ENCODE measurements at places on chromosomes 5 and 9.
A peak's percentile ranks its signal among the peaks of the same experiment; 100 is the strongest.

GRCh38 chr5:155827949-155828348, 499.0 kb upstream of the SGCD start:
- no peak for DNase-seq

- DNase-seq: no peak
These were observed 142.8 kb upstream of the PDE4D start for GRCh38 chr5:60036192-60036938.

GRCh38 chr5:37086466-37087173, 162.6 kb downstream of the CPLANE1 start:
- no peak for DNase-seq

DNA sequence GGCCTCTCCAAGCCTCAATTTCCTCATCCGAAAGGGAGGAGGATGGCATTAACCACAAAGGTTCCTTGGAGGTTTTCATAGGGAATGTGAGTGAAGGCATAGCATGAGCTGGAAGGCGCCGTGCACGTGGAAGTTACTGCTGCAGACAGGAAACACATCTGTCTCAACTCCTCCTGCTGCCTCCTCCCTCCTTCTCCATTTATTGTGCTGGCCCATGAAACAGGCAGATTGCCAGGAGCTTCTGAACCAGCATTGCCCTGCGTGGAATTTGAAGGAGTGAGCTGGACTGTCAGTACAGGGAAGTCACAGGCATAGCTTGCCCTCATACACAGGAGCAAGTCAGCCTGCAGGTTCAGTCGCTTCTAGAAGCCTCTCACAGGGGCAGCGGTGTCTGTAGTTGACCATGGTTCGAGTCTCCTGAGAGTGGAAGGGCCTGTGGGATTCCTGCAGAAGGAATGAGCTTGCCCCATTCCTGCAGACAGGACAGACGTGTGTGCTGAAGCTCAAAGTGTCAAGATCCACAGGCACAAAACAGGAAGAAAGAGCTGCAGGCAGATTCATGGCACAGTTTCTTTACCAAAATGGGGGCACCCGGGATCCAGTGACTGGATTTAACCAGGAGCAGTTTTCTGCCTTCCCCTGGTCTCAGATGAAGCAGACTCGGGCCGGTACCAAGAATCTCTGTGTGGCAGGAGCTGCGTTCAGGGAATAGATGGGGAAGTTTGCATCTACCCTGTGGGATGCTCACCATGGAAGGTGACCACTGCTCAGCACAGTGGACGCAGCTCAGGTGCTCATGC, 48.7 kb upstream of the CTSL start:
- no peak for DNase-seq

DNA sequence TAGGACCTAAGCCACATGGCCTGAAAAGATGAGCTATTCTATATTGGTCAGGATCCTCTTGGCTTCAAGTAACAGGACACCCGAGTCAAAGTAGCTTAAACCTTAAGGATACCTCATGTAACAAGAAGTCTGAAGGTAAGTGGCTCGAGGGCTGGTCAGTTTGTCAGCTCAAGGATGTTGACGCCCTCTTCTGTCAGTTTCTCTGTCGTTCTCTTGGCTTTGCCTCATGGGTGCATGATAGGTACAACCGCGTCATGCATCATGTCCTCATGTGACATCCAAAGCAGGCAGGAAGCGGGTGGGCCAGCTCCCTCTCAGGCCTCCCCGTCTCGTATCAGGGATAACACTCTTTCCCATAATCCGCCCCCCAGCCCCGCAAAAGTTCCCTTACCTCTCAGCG, 22.1 kb upstream of the TCERG1 start:
- DNase-seq: no peak

DNA sequence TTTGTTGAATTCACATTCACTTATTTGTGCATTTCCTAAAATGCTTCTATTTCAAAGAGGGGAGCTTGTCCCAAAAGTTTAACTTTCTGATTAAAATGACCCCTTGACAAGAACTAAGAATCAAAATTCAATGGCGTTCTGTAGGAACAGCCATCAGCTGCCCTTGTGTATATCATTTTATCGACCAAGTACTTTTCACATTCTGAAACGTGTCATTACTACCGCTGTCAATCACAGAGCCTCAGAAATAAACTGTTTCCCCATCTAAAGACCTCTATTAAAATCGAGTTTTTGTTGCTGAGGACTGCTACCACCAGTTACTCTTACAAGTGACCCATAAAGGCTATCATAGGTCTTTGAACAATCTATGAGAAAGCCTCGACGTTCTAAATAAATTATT, 1.6 kb upstream of the FOXD1 start:
- no peak for DNase-seq

- DNase-seq: peak; percentile 53
These were observed 31.2 kb downstream of the DEPDC1B start for GRCh38 chr5:60668686-60669304.

DNA sequence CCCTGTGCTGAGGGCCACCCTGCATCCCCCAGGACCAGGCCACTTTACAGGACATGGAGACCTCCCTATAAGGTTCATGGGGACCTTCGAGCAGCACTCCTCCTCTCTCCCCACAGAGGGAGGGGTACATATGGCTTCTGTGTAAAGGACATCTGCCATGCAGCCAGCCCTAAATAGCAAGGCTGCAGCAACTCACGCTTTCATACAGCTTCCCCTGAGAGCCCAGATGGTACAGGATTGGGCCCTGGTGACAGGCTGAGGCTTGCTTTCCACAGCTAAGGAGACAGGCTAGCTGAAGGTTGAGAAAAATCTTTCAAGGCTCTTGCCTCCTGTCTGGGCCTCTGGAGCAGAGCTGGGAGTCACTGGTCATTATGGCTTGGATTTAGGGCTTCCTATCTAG, 147.0 kb upstream of the ZNF366 start:
- no peak for DNase-seq

DNA sequence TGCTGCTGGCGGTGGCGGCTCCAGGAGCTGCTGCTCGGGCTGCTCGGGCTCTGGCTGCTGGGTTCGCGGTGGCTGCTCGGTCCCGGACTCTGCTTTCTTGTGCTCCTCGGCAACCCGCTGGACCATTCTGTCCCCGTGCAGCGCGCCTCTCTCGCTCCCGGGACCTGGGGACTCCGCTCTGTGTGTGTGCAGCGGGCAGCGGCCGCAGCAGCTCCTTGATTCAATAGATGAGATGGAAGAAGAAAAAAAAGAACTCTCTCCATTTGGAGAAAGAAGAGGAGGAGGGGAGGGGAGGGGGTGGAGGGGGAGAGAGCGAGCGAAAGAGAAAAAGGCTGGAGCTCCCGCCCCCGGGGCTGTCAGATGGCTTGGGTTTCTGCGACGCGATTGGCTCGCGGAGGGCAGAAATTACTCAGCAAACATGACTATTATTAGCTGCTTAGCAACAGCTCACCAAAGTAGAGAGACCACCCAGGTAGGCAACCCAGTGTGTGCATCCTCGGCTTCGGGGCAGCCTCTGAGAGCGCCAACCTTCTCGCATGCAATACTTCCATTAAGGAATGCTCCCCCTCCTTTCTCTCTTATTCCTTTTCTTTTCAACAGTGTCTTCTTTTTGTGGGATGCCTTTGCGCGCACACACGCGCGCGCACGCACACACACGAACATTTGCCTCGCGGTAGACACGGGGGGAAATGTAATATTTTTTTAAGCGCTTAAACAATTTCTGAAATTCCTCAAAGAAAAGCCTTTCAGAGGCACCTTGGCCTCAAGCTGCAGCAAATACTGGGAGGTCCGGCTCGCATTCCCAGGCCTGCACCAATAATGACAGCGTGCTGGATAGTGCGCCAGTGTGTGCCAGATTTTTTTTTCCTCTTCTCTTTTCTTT, 7.6 kb downstream of the PTCH1 start:
- DNase-seq: peak; percentile 93

- DNase-seq: peak; percentile 88
These were observed 2.1 kb downstream of the MXD3 start for GRCh38 chr5:177309351-177310191.

DNA sequence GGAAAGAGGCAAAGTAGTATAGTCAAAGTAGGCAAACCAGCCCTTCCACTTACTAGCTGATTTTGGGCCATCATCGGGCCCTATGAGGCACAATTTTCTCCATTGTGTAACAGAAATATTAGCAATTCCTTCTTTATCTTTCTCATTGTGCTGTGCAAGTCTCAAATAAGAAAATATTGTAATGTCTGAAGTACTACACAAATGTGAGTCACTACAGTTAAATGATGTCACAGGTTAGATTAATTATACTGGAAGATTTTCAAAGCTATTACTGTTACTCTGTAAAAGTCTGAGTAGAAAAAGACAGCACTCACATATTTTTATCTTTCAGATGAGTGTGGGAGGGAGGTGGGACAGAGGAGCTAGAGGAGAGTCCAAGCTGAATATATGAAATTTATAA, 12.4 kb upstream of the TMC1 start:
- no peak for DNase-seq

- no peak for DNase-seq
These were observed 901.0 kb upstream of the CTNND2 start for GRCh38 chr5:12805165-12805698.

DNA sequence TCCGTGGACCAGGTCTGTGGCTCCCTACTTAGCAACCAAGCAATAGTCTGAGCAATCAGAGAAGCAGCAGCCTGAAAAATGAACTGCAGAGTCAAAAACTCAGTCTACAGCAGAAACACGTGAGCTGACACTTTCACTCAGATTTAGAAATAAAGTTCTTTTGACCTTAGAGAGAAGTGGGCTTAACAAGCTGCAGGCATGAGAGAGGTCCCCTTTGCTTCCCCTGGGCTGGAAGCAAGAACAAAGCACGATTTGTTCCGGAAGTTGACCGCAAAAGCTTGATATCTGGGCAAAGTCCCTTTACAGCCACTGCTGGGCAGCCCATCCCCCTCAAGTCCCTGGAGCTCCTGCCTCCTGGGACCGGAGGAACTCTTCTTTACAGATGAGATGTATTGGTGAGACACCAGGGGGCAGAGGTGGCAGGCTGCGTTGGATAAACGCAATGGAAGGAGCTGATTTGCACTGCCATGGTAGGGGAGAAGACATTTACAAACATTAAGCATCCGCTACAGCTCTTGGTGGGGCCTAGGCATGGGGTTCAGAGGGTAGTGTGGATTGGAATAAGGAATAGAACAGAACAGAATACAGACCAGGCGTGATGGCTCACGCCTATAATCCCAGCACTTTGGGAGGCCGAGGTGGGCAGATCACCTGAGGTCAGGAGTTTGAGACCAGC, 5.8 kb upstream of the SOWAHA start:
- peak; percentile 27 for DNase-seq

DNA sequence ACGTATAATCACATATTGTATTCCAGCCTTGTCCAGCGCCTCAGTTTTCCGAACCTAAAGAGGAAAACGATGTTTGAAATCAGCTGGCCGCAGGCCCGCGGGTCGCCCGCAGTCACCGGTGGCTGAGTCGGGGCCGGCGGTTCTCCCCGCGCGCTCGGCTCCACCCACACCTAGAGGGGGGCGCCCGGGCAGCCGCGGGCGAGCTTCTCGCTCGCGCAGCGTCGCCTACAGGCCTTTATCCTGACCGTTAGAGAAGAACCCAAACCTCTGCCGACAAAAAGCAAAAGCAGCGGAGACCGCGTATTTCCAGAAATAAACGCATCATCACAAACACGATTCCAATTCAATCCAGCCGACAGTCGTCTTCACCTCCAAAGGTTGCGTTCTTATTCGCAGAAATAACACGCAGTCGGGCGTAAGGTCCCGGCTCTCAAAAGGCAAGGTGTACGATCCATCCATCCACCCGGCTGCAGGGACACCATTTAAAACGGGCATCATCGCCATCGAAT, 725 bp upstream of the NIPBL start:
- peak; percentile 89 for DNase-seq

GRCh38 chr5:130316971-130317680, 412.9 kb downstream of the CHSY3 start:
- no peak for DNase-seq

DNA sequence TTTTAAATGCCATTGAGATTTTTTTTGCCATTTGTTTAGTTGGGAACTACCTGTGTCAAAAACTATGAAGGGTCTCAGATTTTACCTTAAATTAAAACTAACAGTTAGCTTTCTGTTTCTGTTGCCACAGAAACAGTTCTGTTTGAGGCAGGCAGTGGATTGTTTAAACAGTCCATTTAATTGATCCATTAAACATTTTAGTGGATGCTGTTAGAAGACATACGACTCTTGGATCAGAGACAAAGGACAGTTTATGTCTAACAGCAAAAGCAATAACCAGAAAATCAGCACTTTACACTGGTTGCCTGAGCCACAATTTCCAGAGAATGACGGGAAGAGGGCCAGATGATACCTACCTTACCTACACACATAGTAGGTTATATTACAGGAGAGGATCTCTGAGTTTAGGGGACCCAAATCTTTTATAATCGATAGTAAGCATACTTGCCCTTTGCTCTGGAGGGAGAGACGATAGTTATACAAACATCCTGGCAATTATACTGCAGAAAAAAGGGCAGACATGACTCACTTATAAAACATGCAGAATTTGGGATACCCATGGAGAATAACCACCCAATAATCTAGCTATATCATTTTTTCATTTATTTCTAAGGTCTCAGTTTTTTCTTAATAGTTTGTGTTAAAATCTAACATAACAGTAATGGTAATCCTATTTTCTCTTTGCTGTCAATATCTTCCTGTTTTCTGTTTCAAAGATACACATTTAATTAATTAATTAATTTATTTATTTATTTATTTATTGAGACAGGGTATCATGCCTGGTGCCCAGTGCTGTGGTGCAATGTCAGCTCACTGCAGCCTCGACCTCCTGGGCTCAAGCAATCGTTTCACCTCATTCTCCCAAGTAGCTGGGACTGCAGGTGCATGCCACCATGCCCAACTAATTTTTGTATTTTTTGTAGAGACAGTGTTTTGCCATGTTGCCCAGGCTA, 136.7 kb upstream of the TNFAIP8 start:
- no peak for DNase-seq

DNA sequence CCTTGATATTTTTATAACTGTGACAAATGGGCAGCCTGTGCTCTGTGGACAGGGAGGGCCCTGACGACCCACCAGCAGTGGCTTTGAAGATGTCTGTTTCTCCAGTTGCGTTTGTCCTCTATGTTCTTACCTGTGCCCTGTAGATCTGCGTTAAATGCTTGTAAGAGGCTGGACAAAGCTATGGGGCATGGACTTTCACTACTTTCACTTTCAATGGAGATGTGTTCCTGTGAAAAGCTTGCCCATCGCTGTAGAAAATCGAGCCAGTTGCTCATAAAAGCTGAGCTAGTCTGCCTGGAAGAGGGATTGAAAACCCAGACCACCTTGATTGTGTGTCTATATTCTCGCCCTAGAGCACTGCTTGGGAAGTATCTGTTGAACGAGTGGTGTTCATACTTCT, 74.1 kb downstream of the PSAT1 start:
- no peak for DNase-seq

- DNase-seq: no peak
These were observed 27.1 kb upstream of the IFNA14 start for GRCh38 chr9:21266733-21267484.

DNA sequence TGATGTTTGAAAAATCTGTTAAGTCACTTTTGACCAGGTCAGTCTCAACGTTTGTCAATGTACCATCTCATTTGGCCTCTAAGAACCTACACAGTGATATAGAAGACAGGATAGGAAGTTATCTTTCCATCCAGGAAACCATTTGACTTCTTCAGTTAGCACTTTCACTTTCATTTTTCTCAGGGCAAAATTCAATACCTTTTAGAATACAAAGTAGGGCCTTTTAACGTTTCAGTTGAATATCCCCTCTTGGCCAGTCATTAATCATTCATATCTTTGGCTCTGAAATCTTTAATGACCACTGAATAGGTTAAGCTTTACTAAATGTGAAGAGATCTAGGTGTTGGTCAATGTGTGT, 101.1 kb upstream of the GNAQ start:
- peak; percentile 17 for DNase-seq
